AG04449 (cell line): ENCODE measurements at places on chromosomes 2 and 18.

DNA sequence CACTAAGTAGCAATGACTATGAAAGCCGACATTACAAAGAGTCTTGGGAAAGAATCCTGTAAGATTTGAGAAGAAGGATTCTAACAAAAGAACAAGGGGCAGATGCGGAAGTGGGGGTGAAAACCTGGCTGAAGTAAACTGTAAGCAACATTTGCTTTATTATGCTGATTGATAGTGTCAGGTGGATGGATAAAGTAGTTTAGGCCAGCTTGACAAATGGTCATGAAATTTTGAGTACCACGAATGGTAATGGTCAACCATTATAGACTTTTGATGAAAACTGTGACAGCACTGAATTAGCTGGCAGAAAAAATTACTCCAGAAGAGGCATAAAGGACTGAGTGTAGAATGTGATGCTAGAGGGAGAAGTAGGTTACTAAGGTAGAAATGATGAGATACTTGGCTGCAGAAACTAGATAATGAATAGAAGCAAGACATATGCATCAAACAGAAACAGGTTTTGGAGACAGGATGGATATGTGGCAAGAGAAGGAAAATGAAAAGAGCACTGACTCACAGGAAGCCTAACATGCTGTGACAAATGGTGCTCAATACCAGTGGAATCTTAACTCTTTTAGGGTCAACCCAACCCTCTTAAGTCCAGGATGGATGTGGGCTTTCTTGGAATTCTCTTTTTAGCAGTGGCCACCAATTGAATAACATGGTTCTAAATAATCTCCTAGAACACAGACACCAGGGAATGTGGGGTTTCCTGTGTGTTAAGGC lies 6.8 kb downstream of the THUMPD2 start:
- DNase-seq: peak; percentile 44

GRCh38 chr2:44203542-44203941 lies 34.9 kb downstream of the PPM1B start:
- DNase-seq: no peak

DNA sequence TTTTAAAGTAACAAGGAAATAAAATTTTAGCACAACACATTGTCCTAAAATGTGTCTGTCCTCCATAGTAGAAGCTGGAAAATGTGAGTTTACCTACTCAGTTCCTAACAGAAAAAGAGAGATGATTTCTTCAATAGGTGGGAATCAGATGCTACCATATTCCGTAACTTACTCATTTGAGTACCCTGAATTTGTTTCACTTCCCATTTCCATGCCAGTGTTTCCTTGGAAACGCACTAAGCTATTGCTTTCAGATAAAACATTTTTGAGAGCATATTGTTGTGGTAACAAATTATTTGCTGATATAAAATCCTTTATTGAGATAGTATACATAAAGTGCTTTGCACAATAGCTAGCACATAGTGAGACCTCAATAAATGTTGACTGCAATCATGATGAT lies 137.5 kb upstream of the BARD1 start:
- DNase-seq: no peak

- DNase-seq: no peak
These were observed 61.0 kb downstream of the CACNB4 start for GRCh38 chr2:152037743-152038435.

GRCh38 chr18:44840058-44840790 lies 159.5 kb downstream of the SETBP1 start:
- DNase-seq: no peak

DNA sequence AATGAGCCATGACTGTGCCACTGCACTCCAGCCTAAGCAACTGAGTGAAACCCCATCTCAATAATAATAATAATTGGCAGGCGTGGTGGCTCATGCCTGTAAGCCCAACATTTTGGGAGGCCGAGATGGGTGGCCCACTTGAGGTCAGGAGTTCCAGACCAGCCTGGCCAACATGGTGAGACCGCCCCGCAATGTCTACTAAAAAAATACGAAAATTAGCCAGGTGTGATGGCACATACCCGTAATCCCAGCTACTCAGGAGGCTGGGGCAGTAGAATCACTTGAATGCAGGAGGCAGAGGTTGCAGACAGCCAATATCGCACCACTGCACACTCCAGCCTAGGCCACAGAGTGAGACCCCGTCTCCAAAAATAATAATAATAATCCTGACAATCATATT lies 27.9 kb upstream of the LPIN2 start:
- no peak for DNase-seq

GRCh38 chr2:72825257-72826155 lies at the start of gene EXOC6B:
EXOC6B (minus strand) TSS chr2:72826033.
- no peak for DNase-seq

DNA sequence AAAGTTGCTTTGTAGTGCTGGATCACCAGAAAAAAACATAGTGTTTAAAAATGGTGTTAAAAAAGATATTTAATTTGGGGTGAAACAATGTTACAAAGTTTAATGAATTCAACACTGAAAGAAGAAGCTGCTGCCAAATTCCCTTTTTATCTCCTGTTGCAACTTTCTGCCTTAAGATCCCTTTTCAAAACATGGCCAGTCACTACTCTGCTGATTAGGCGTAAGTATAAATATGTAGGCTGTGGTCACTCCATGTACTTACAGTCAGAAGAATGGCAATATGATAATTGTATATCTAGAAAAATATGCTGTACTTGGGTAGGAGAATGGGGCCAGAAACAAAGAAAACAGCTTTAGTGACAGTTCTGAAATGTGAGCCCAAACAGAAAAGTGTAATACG lies 123.5 kb upstream of the ZBTB14 start:
- DNase-seq: no peak

- no peak for DNase-seq
These were observed 74.0 kb downstream of the MYO1B start for GRCh38 chr2:191319186-191319585.

GRCh38 chr18:22391407-22392345 lies 26.0 kb downstream of the CTAGE1 start:
- DNase-seq: peak; percentile 51

GRCh38 chr18:79403723-79404566 lies 8.2 kb downstream of the NFATC1 start:
- DNase-seq: no peak

DNA sequence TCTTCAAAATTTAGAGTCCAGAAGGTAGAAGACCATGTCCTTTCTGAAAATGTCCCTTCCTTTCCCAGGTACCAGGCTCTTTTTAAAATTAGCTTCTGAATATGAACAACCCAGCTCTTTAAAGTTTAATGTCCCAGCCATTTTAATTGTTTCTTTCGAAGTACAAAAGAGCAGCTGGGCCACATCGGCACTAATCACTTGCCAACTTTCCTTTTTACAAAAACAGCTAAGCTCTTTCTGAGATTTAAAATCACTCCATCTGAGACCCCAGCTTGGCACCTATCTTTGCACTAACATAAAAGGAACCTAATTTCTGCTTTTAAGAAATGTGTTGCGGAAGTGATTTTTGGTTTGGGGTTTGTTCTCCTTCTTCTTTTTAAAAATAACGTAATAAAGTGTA lies 2.6 kb downstream of the BOD1L2 start:
- DNase-seq: no peak
